GM23248 (cell line): ENCODE measurements at places on chromosomes 5 and 9. TPM values are rescaled to one million over a fixed set of nuclear protein-coding genes. Genes with fewer than 3 reads are reported as not detected.

The IGIP gene
- 13.0 and 16.3 TPM in 2 replicates for total RNA-seq

The NR2F1 gene
- 14.3 and 17.1 TPM in 2 replicates for total RNA-seq

The CHMP5 gene
- total RNA-seq: 65.3 and 90.6 TPM in 2 replicates

The OR1Q1 gene
- total RNA-seq: not detected in 2 replicates

The SH3PXD2B gene
- total RNA-seq: 19.8 and 20.7 TPM in 2 replicates

The SUSD1 gene
- 5.4 and 8.4 TPM in 2 replicates for total RNA-seq

The LRRTM2 gene
- total RNA-seq: 0.11 and 0.38 TPM in 2 replicates

The TXN gene
- total RNA-seq: 223 and 251 TPM in 2 replicates

GRCh38 chr9:33264003-33264472 lies 470 bp downstream of the BAG1 start:
- no peaks in the 10 kb centered on the region for H3K27me3 ChIP-seq
- peak; percentile 51 for DNase-seq
- H3K4me1 ChIP-seq: peaks cover 17% of the 10 kb centered on the region

DNA sequence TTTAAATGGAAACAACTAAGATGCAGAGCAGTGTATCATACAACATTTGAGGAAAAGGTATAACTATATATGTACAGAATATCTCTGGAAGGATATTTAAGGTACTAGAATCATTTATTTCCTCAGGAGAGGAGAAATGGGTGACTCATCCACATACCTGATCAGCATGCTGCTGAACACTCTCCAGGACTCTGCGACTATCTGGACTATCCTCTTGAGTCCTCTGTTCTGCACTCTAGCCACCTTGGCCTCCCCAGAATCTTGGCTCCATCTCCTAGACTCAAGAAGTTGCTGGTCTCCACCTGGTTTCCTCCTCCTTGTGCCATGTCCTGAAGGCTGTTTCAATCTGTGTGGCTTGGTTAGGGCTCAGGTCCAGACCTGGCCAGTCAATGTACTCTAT lies 8.8 kb upstream of the PRDM6 start:
- H3K4me1 ChIP-seq: no peaks in the 10 kb centered on the region
- H3K36me3 ChIP-seq: no peaks in the 10 kb centered on the region
- no peak overlapping the region for H3K4me3 ChIP-seq
- H3K27me3 ChIP-seq: no peaks in the 10 kb centered on the region
- DNase-seq: no peak
- no peak overlapping the region for H3K27ac ChIP-seq

- no peak overlapping the region for H3K4me3 ChIP-seq
- peaks cover 30% of the 10 kb centered on the region for H3K27me3 ChIP-seq
- H3K27ac ChIP-seq: no peak overlapping the region
- no peaks in the 10 kb centered on the region for H3K4me1 ChIP-seq
- H3K36me3 ChIP-seq: no peaks in the 10 kb centered on the region
These were observed 21.6 kb downstream of the NEUROG1 start for GRCh38 chr5:135514116-135514515.

DNA sequence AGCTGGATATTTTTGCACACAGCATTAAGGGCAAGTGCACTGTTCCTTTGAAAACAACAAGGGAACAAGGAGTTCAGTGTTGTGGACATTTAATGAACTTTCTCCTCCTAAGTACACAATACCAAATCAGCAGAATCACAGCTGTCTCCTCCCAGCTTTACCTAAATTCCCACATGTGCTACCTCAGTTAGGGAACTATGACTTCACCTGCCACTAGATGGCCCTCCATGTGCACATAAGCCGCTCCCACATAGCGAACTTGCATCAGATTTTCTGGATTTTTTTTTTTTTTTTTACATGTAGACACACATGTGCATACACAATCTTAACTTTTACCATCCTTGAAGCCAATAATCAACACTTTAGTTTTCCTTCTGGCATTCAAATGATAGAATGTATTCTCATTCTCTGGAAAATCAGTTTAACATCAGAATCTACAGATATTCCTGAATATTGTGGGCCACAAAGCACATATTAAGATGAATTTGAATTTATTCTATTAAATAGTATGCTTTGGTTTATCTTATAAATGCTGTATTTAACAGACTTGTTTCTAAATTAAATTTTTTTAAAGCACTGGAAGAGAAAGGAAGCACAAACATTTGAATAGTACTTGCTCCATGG lies 123.6 kb downstream of the PALM2AKAP2 start:
- peak; percentile 89 for DNase-seq
- no peaks in the 10 kb centered on the region for H3K36me3 ChIP-seq
- no peak overlapping the region for H3K4me3 ChIP-seq
- no peaks in the 10 kb centered on the region for H3K27me3 ChIP-seq
- H3K4me1 ChIP-seq: peaks cover 38% of the 10 kb centered on the region

GRCh38 chr5:150023136-150023535 lies 22.6 kb downstream of the HMGXB3 start:
- no peaks in the 10 kb centered on the region for H3K27me3 ChIP-seq
- H3K36me3 ChIP-seq: peaks cover 60% of the 10 kb centered on the region
- H3K4me1 ChIP-seq: peaks cover 27% of the 10 kb centered on the region
- DNase-seq: no peak

DNA sequence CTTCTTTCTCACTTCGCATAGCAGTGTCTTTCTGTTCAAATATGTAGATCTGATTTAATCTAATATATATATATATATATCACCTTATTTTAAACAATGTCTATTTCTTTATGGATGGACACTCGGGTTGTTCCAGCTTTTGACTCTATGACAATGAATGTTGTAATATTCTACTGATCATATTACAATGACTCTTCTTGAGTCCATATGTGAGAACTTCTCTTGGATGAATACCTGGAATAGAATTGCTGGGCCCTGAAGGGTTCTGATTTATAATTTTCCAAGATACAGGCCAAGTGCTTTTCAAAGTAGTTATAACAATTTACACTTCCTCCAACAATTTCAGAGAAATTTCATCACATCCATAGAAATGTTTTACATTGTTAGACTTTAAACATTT lies 28.8 kb downstream of the NTRK2 start:
- no peaks in the 10 kb centered on the region for H3K4me1 ChIP-seq
- no peaks in the 10 kb centered on the region for H3K36me3 ChIP-seq
- H3K4me3 ChIP-seq: no peak overlapping the region
- DNase-seq: no peak
- peaks cover 2% of the 10 kb centered on the region; the same call in 1 of the 2 replicates for H3K27me3 ChIP-seq
- H3K27ac ChIP-seq: no peak overlapping the region

DNA sequence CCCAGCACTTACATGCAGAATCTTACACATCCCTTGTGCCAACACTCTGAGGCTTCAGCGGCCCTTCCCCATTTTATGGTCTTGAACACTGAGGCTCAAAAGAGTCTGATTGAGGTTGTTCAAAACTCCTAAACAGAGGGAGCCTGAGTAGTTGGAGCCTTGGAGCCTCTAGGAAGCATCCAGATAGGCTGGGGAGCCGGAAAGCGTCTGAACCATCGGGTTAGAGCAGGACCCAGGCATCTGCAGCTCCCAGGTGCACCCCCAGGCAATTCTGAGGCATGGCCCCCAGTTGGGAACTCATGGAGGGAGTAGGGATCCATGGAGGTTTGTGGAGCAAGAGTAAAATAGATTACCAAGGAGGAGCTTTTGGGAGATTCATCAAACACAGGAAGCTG lies 3.8 kb downstream of the OLFML2A start:
- H3K36me3 ChIP-seq: no peaks in the 10 kb centered on the region
- no peak overlapping the region for H3K27ac ChIP-seq
- peaks cover 25% of the 10 kb centered on the region for H3K4me1 ChIP-seq
- no peaks in the 10 kb centered on the region for H3K27me3 ChIP-seq
- no peak overlapping the region for H3K4me3 ChIP-seq
- no peak for DNase-seq

GRCh38 chr5:96896276-96896675 lies 20.0 kb downstream of the ERAP2 start:
- H3K36me3 ChIP-seq: no peaks in the 10 kb centered on the region
- DNase-seq: no peak
- H3K4me1 ChIP-seq: no peaks in the 10 kb centered on the region
- no peak overlapping the region for H3K27ac ChIP-seq
- no peaks in the 10 kb centered on the region for H3K27me3 ChIP-seq

GRCh38 chr5:122805481-122805880 lies 30.6 kb downstream of the SNX2 start:
- no peak overlapping the region for H3K4me3 ChIP-seq
- no peak overlapping the region for H3K27ac ChIP-seq
- DNase-seq: peak; percentile 58
- no peaks in the 10 kb centered on the region for H3K4me1 ChIP-seq
- no peaks in the 10 kb centered on the region for H3K27me3 ChIP-seq

GRCh38 chr9:852539-852938 lies 11.0 kb downstream of the DMRT1 start:
- no peaks in the 10 kb centered on the region for H3K4me1 ChIP-seq
- H3K36me3 ChIP-seq: no peaks in the 10 kb centered on the region
- peaks cover 12% of the 10 kb centered on the region; the same call in 1 of the 2 replicates for H3K27me3 ChIP-seq
- no peak overlapping the region for H3K27ac ChIP-seq

DNA sequence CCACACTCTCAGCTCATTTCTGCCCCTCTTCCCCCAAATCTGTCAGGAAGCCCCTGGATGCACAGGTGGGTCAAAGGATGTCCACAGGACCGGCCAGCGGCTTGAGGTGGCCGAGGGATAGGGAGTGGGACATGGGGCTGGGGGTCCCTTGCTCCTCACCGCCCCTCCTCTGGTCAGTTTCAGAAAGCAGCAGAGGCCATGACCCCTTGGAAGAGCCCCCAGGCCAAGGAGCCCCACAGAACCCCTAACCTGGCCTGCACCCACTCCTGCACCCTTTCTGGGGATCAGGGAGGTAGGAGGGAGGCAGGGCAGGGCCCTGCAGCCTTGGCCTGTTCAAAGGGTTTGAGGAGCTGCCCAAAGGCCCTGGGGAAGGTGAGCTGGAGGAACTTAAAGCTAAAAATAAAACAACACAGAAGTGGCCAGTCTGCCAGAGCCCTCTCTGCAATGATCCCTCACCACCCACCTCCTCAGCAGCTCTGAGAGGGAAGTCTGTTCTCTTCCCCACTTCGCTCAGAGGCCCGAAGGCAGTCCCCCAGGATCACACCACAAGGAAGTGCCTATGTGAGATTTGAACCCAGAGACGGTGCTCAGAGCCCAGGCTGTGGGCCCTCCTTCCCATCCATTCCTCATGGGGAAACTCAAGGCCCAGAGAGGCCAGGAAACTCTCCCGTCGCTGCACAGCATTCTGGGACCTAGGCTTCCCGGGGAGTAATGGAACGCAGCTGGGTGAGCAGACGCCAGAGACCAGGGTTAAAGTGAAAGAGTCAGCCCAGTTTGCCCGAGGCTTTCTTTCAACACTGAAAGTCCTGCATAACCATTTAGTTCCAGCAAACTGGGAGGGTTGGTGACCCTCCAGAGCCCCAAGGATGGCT lies 910 bp downstream of the ENG start:
- H3K36me3 ChIP-seq: peaks cover 8% of the 10 kb centered on the region; the same call in 1 of the 2 replicates
- DNase-seq: peak; percentile 69
- peak overlapping the region; percentile 78 for H3K27ac ChIP-seq

- peaks cover 43% of the 10 kb centered on the region for H3K4me1 ChIP-seq
- H3K27ac ChIP-seq: no peak overlapping the region
- no peak for DNase-seq
- no peak overlapping the region for H3K4me3 ChIP-seq
- H3K27me3 ChIP-seq: no peaks in the 10 kb centered on the region
These were observed 40.7 kb downstream of the LHFPL2 start for GRCh38 chr5:78607864-78608263.

DNA sequence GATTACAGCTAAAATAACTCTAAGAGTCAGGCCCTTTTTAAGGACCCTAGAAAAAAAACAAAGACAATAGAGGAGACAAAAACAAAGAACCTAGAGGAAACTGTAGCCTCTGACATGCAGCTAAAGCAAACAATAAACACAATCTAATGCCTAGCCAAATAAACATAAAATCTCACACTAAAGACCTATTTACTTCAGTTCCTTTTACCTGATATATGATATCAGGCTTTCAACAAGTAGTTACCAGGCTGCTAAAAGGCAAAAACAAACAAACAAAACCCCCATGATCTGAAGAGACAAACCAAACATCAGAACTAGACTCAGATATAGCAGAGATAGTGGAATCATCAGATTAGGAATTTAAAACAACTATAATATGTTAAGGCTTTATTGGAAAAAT lies 226.5 kb upstream of the POU5F2 start:
- DNase-seq: no peak
- H3K4me3 ChIP-seq: no peak overlapping the region
- 0 out of 2 replicates have a peak, but pooled peaks cover 6% of the 10 kb centered on the region for H3K4me1 ChIP-seq

GRCh38 chr5:40490464-40491111 lies 189.1 kb upstream of the PTGER4 start:
- H3K36me3 ChIP-seq: no peaks in the 10 kb centered on the region
- H3K4me1 ChIP-seq: no peaks in the 10 kb centered on the region
- peaks cover 6% of the 10 kb centered on the region; the same call in 1 of the 2 replicates for H3K27me3 ChIP-seq
- no peak overlapping the region for H3K27ac ChIP-seq
- no peak overlapping the region for H3K4me3 ChIP-seq

- DNase-seq: peak; percentile 43
- H3K4me1 ChIP-seq: no peaks in the 10 kb centered on the region
- H3K36me3 ChIP-seq: no peaks in the 10 kb centered on the region
- H3K27me3 ChIP-seq: no peaks in the 10 kb centered on the region; the same call in 1 of the 2 replicates
- H3K27ac ChIP-seq: no peak overlapping the region
These were observed 15.8 kb upstream of the FABP6 start for GRCh38 chr5:160213537-160213936.

DNA sequence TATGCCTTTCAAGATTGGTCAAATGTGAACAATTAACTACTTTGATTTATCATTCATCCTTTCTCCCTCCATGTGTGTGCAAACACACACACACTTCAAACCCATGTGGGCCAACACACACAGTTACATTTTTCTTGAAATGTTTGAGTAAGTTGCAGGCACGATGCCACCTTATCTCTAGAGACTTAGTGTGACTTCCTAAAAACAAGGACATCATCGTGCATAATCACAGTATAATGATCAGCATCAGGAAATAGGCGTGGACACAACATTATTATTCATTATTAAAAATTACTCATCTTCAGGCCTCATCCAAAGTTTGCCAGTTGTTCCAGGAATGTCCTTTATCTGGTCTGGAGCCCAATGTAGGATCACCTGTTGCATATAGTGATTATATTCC lies 209.5 kb downstream of the GNA14 start:
- H3K27me3 ChIP-seq: no peaks in the 10 kb centered on the region
- DNase-seq: no peak
- no peak overlapping the region for H3K4me3 ChIP-seq
- no peaks in the 10 kb centered on the region for H3K4me1 ChIP-seq
- H3K27ac ChIP-seq: no peak overlapping the region
- H3K36me3 ChIP-seq: no peaks in the 10 kb centered on the region

DNA sequence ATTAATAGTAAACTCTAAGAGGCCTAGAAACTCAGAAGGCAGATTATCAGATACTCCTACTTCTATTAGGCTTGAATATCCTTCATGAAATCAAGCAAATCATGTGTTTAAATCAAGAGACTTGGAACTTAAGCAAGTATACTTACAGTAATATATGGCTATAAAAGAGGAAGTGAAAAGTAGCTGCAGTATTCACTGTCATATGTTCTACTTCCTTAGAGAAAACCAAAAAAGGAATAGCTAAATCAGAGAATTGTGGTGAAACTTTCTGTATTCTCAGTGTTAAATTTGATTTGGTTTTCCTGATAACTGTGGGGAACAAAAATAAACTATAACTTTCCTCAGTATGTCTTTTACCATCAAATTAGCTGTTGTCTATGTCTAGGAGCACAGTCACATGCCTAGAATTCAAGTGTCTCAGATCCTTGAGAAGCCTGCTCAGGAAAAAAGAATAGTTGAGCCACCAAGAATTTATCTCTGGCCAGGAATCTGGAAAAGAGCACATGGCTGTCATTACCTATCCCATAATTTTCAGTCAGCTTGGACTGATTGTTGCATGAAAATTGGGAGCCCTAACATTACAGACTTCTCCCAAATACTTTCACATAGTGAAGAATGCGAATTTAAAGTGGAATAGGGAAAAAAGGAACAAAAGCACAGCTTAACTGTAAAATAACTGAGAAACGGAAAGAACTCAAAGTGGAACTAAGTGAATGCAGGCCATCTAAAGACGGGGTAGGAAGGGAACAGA lies 1.7 kb downstream of the FKBP15 start:
- H3K27me3 ChIP-seq: no peaks in the 10 kb centered on the region
- H3K36me3 ChIP-seq: 0 out of 2 replicates have a peak, but pooled peaks cover 3% of the 10 kb centered on the region
- H3K4me1 ChIP-seq: peaks cover 29% of the 10 kb centered on the region
- H3K27ac ChIP-seq: peak overlapping the region; percentile 74
- DNase-seq: no peak
